Right renal cortex interstitium (tissue), 3 donors: ENCODE measurements at places on chromosomes 6 and 20. TPM values are rescaled to one million over a fixed set of nuclear protein-coding genes. Genes with fewer than 3 reads are reported as not detected.

The OPRM1 gene
- not detected for polyA plus RNA-seq

The PSMB8 gene
- 24.1 TPM for polyA plus RNA-seq

The GJA10 gene
- not detected for polyA plus RNA-seq

The SLC35D3 gene
- not detected for polyA plus RNA-seq

The NQO2 gene
- polyA plus RNA-seq: 57.6 TPM

The PI16 gene
- 1.4 TPM for polyA plus RNA-seq

The SLC22A1 gene
- polyA plus RNA-seq: 0.32 TPM

The C6orf58 gene
- 0.82 TPM for polyA plus RNA-seq

The GHRH gene
- not detected for polyA plus RNA-seq

The DEFB132 gene
- not detected for polyA plus RNA-seq

The FNDC1 gene
- 7.1 TPM for polyA plus RNA-seq

The GSTA2 gene
- polyA plus RNA-seq: 0.25 TPM

The PI3 gene
- polyA plus RNA-seq: not detected

The MUCL3 gene
- 0.07 TPM for polyA plus RNA-seq

The TGM3 gene
- 0.54 TPM for polyA plus RNA-seq

The C2 gene
- polyA plus RNA-seq: 3.3 TPM

The USP49 gene
- 12.9 TPM for polyA plus RNA-seq

The HLA-DOA gene
- polyA plus RNA-seq: 5.4 TPM

The RTN4IP1 gene
- 13.6 TPM for polyA plus RNA-seq

The EYA4 gene
- 16.6 TPM for polyA plus RNA-seq

The TFAP2A gene
- polyA plus RNA-seq: 23.5 TPM

The PDRG1 gene
- polyA plus RNA-seq: 19.8 TPM

The TPBG gene
- 23.0 TPM for polyA plus RNA-seq

The SLC25A27 gene
- 31.0 TPM for polyA plus RNA-seq

The DAAM2 gene
- polyA plus RNA-seq: 23.8 TPM

The XKR7 gene
- 0.26 TPM for polyA plus RNA-seq

The SLC17A9 gene
- polyA plus RNA-seq: 1.1 TPM

The GRM1 gene
- 0.20 TPM for polyA plus RNA-seq

The PHACTR3 gene
- 13.2 TPM for polyA plus RNA-seq

The SLC35F1 gene
- 3.3 TPM for polyA plus RNA-seq

The SUPT3H gene
- polyA plus RNA-seq: 21.6 TPM

The SEL1L2 gene
- polyA plus RNA-seq: 0.07 TPM

The NKAIN2 gene
- 32.0 TPM for polyA plus RNA-seq

The NR2E1 gene
- not detected for polyA plus RNA-seq

The PDE10A gene
- polyA plus RNA-seq: 19.0 TPM

The POU3F2 gene
- 0.08 TPM for polyA plus RNA-seq

The ELOVL5 gene
- polyA plus RNA-seq: 79.4 TPM

The SPTLC3 gene
- polyA plus RNA-seq: 19.6 TPM

The CFB gene
- 5.7 TPM for polyA plus RNA-seq

The SLC17A1 gene
- 35.7 TPM for polyA plus RNA-seq

The FNDC11 gene
- polyA plus RNA-seq: 0.69 TPM

The PPP1R3D gene
- polyA plus RNA-seq: 6.4 TPM

The OR12D3 gene
- not detected for polyA plus RNA-seq
